ENCODE measurements at places on chromosomes 7 and 10. TPM values are rescaled to one million over a fixed set of nuclear protein-coding genes. Genes with fewer than 3 reads are reported as not detected.

Gene BUB3
- 237 TPM for polyA plus RNA-seq

Gene RNLS
- 6.9 TPM for polyA plus RNA-seq

Gene SFTPA1
- not detected for polyA plus RNA-seq

Gene VOPP1
- 52.1 TPM for polyA plus RNA-seq

Gene CUL1
- polyA plus RNA-seq: 47.8 TPM

Gene TAS2R3
- polyA plus RNA-seq: not detected

Gene GPR22
- not detected for polyA plus RNA-seq

Gene AVL9
- 8.3 TPM for polyA plus RNA-seq

Gene ANKRD22
- 2.7 TPM for polyA plus RNA-seq

Gene CCNJ
- polyA plus RNA-seq: 5.1 TPM

Gene OGDHL
- 0.53 TPM for polyA plus RNA-seq

Gene NRG3
- polyA plus RNA-seq: not detected

Gene UPK3B
- polyA plus RNA-seq: 0.02 TPM

Gene PRKAR1B
- 31.9 TPM for polyA plus RNA-seq

Gene NUPR2
- polyA plus RNA-seq: not detected

Gene GNAT3
- not detected for polyA plus RNA-seq

All from mammary epithelial cell (primary cell).